Left renal cortex interstitium (tissue), 4 donors: ENCODE measurements at places on chromosomes 6 and 20. TPM values are rescaled to one million over a fixed set of nuclear protein-coding genes. Genes with fewer than 3 reads are reported as not detected.

Gene TFAP2D
- polyA plus RNA-seq = not detected

DNA sequence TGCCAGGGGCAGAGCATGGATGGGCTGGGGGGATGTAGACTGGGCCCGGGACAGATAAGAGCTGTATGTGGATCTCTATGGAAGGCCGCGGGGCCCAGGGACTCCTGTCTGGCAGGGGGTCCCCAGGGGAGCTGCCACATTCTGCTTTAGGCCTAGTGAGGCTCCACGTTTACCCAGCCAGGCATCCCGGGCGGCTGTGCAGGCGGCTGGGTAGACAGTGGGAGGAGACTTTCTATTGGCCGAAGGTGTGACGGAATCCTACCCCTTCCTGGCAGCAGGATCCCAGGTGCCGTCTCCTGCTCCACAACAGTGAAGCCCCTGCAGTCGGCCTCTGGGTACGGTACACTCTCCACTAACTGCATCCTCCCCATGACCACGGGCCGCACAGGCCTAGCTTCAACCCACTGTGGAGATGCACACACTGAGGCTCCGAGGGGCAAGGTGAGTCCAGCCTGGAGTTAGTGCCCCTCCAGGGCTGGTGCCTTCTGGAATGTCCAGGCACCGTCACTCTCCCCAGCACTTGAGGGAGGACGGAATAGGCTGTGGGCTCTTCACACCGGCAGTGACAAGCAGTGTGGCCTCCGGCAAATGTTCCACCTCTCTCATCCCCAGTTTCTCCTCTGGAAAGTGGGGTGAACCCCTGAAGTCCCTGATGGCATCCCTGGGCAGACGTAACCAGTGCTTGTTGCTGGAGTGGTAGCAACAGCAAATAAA lies 36.8 kb upstream of the ZBP1 start:
- no peak for DNase-seq

- no peak for DNase-seq
These were observed 53.8 kb downstream of the ADGRG6 start for GRCh38 chr6:142355520-142356174.

Gene CLPSL2
- not detected for polyA plus RNA-seq

GRCh38 chr6:71406865-71407860 lies 118.6 kb downstream of the OGFRL1 start:
- DNase-seq = no peak

Gene GABRR1
- polyA plus RNA-seq = 2.8 TPM

Gene KCNK17
- polyA plus RNA-seq = 0.28 TPM

GRCh38 chr20:11221046-11221445 lies 547.2 kb upstream of the JAG1 start:
- DNase-seq = no peak

Gene TRIM15
- polyA plus RNA-seq = 0.10 TPM

DNA sequence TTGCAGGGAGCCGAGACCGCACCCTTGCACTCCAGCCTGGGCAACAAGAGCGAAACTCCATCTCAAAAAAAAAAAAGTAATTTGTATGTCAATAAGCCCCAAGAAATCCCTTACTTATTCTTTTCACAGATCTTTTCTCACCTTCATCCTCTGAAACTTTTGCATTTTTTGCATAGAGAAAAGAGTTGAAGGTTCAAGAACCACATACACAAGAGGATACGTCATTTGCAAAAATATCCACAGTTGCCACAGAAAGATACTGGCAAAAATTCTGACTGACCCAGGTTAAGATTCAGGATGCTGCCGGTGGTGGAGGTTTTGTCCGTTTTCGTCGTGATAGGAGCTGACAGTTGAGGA lies 94.5 kb downstream of the ZMYND8 start:
- DNase-seq = no peak

Gene ZC2HC1B
- not detected for polyA plus RNA-seq

Gene TTBK1
- polyA plus RNA-seq = 0.28 TPM

- no peak for DNase-seq
These were observed 9.1 kb downstream of the BAK1 start for GRCh38 chr6:33570806-33571636.

Gene CPNE5
- 13.2 TPM for polyA plus RNA-seq

GRCh38 chr6:84808491-84809061 lies 44.2 kb upstream of the TBX18 start:
- no peak for DNase-seq

- DNase-seq = no peak
These were observed 5.5 kb downstream of the ITCH start for GRCh38 chr20:34368547-34368946.

Gene CRISP3
- 0.34 TPM for polyA plus RNA-seq

DNA sequence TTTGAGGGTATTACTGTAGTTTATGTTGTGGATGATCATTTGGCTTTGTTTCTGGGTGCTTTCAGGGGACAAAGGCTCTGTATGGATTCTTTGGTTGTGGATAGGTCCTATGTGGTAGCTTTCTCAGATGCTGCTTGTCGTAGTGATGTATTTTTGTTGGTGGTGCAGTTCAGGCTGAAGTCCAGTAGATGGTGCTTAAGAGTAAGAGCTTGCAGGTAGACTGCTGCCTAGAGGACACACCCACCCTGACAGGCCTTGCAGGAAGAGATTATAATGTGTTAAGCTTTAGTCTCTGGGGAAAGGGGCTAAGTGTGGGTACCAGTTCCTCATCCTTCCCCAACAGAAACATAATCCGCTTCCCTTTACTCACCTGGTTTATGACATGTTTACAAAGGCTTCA lies 62.6 kb upstream of the ADGRB3 start:
- DNase-seq = no peak

DNA sequence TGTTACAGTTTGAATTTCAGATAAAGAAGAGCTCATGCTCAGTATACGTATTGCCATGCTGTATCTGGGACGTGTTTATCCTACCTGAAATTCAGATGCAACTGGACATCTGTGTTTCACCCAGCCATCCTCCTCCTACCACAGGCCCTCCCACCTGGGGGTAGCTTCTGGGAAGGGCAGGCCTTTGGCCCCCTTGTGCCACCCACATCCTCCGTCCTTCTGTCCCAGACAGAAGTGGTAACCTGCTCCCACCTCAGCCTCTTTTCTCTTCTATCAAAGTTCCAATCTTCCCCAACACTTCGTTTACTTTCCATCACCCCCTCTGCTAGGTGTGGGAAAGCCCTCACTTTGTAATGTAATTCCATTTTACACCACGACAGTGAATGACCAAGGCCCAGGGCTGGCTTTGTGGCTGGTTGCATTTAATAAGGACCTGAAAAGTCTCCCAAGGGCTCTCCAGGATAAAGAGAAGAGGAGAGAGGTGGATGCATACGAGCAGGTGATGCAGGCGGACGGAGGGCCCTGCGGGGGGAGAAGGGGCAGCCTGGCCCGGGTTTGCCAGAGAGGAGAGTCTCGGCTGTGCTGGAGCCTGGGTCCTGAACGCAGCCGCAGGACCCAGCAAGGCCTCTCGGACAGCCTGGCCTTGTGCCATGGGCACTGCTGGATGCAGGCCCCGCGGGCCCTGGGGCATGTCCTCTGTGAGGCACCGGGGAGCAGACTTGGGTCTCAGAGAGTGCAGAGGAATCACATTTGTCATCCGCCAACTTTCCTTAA lies 98.4 kb downstream of the PSMB1 start:
- no peak for DNase-seq

Gene PDE10A
- 17.2 TPM for polyA plus RNA-seq

Gene IMPG1
- 3.3 TPM for polyA plus RNA-seq
